ENCODE measurements at places on chromosomes 5 and 9.
A peak's percentile ranks its signal among the peaks of the same experiment; 100 is the strongest.

DNA sequence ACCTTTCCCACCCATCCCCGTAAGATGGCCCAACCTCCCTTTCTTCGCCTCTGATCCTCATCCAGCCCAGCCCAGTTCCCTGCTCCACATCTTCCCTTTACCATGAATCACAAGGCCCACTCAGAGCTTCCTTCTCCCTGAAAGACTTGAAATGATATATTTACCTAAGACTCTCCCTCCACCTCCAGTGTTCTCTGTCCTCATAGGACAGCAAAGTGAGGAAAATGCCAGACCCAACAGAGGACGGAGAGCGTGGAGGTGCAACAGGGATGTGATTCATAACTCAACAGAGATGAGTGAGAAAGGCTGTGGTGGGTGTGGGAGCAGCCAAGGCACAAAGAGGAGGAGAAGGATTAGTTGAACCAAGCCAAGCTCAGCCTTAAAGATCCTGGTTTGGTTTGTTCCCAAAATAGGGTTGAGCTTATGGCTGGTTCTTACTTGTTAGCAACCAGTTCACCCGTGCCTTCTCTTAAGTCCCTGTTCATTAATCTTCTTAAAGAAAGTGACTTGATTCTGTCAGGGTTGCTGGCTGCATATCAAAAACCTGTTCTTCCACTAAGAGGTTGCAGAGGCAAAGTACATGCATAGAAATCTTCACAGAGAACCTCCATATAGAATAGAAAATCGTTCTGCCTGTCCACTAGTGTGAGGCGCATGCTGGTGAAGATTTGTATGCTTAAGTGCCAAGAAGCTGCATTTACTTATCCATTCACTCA is 183.2 kb downstream of the ACTL7B start:
- DNase-seq: no peak

- no peak for DNase-seq
Measured at GRCh38 chr5:963310-963672, 45.3 kb upstream of the NKD2 start.

GRCh38 chr9:117205806-117206205 is 209.1 kb downstream of the ASTN2 start:
- no peak for DNase-seq

GRCh38 chr9:125538092-125538473 is 168.9 kb downstream of the MAPKAP1 start:
- DNase-seq: no peak

GRCh38 chr5:104859437-104859836 is 1296.8 kb upstream of the NUDT12 start:
- DNase-seq: no peak

DNA sequence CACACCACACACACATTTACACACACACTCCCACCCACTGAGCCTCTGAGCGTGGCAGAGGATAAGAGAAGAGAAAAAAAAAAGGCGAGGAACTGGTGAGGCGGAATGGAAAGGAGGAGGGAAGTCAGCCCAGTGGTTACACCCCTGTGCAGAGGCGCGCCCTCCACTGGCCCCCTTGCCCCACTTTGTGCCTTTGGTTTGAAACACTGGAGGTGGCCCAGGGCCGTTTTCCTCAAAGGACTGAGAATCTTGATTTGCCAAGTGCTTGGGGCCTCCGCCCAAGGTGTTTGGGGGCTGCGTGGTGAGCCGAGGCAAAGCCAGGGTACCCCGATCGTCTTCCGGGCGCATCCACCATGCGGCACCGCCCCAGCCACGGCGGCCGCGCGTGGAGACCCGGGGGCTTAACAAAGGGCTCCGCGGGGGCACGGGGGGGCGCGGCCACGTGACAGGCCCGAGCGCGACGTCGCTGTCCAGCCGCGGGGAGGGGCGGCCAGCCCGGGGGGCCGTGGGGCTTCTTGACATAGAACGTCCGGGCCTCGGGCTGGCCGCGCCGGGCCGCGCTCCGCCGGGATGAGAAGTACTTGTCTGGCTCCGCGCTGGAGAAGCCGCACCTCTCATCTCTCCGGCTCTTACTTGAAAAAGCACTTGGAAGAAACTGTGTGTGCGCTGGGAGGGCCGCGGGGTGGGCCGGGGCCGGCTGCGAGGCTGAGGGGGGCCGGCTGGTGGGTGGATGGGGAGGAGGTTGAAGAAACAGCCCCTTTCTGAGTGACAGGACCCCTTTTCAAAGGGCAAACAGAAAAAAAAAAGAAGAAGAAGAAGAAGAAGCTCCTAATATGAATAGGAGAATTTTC is 21.0 kb downstream of the NR2F1 start:
- DNase-seq: no peak

GRCh38 chr5:132907161-132907560 is 33.7 kb downstream of the LEAP2 start:
- DNase-seq: no peak

GRCh38 chr5:116544531-116545241 is 29.9 kb downstream of the SEMA6A start:
- no peak for DNase-seq

- DNase-seq: no peak
Measured at GRCh38 chr9:106613250-106613737, 249.7 kb upstream of the ZNF462 start.

- no peak for DNase-seq
Measured at GRCh38 chr9:110810262-110810976, 141.8 kb downstream of the MUSK start.

DNA sequence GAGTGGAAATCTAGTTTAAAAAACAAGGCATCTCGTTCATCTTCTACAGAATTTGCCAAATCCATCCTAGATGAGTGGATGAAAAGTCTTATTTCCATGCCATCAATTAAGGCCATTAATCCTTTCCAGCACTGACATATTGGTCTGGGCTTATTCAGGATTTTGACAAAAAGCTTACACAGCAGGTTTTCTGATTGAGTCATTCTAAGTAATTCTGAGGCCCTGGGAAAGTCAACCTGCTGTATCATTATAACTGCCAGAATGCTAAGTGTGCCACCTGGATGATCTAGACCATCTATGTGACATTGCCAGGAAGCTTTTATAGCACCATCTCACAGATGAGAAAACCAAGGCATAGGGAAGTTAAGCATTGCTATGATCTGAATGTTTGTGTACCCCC is 132.1 kb upstream of the MAP3K1 start:
- DNase-seq: no peak

DNA sequence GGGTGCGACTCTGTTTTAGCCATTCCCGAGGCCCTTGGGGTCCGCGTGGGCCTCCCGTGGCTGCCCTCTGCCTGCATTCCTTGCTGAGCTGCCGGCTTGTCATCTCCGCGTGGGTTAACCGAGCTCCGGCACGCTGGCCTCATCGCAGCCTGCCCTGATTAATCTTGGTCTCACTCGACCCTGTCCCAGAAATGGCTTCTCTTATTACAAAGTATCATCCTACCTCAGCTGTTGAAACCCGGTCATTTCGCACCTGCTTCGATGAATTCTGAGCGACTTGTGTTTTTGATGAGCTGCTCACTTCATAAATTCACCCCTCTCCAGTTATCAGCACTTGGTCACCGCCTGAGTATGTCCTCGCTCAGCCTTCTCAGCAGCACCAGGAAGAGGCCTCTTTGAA is 123.5 kb upstream of the EGFLAM start:
- no peak for DNase-seq

- DNase-seq: no peak
Measured at GRCh38 chr5:159972538-159973362, 36.2 kb upstream of the TTC1 start.

GRCh38 chr5:133273661-133274596 is 222.1 kb downstream of the HSPA4 start:
- DNase-seq: no peak

- peak; percentile 76 for DNase-seq
Measured at GRCh38 chr9:131642496-131643083, 97.3 kb downstream of the PRRT1B start.

GRCh38 chr5:67235399-67236110 is 39.0 kb upstream of the CD180 start:
- DNase-seq: no peak

Data from activated CD4-positive, alpha-beta T cell treated with anti-CD3 and anti-CD28 coated beads, Interleukin-2, amount 50 U/mL, for 48 hours (primary cell).